Glomerular endothelial cell (primary cell): ENCODE measurements at places on chromosomes 3 and 15.

DNA sequence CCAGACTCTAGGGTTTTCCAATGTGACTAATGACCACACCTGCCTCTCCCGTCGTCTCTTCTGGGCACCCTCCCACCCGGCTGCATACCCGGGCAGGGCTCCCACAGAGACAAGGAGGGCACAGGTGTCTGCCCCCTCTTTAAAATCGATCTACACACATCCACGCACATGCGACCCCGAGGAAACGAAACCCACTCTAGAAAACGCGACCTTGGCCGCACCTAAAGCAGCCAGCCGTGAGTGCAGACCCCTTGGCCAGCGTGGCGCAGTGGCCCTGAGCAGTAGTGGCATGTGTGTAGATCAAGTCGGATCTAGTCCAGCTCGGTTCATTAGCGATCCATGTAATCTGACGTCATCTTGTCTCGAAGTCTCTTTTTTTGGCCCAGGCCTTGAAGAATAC lies 151.8 kb downstream of the NSMCE3 start:
- no peak for DNase-seq

DNA sequence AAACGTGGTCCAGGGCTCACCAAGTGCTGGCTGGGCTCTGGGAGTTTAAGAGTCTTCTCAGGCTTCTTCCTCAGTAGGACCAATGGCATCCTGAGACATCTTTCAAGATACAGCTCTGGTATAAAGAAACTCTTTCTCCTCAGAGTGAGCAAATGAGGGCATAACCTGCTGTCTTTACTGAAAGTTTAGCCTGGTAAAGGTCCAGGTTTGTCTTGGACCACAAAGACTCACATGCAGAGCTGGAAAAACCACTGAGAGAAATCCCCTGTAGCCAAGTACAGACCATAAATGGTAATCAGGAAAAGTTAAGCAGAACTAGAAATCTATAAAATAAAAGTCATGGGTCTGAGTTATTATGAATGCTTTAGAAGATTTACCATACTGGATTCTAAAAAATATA lies 23.1 kb downstream of the CD47 start:
- no peak for DNase-seq

- DNase-seq, result no peak
Measured at GRCh38 chr3:38207254-38208003, 42.1 kb downstream of the OXSR1 start.

DNA sequence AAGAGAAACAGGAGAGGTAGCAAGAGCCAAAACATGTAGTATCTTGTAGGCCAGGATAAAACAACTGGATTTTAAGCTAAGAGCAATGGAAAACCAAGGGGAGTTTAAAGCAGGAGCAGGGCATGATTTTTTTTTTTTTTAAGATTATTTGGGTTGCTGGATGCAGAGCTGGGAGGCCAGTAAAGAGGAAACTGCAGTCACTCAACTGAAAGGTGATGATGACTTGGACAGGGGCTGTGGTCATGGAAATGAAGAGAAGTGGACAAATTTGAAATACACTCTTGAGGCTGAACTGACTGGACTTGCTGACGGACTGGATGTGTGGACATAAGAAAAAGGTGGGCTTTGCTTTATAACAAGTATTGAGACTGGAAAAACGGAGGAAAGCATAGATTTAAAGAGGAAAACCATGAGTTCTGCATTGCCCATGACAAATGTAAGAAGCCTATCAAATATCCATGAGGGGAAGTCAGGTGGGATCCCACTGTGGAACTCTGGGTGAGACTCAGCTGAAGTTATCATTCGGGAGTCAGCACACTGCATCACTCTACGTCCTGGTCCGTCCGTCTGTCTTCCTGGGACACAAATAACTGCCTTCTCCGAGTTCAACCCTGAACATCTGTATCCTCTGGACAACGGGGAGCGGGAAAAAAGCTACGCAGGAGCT lies 688 bp downstream of the XPC start:
- DNase-seq, result no peak
